NAMALWA (cell line): ENCODE measurements at places on chromosomes 7 and 10.

DNA sequence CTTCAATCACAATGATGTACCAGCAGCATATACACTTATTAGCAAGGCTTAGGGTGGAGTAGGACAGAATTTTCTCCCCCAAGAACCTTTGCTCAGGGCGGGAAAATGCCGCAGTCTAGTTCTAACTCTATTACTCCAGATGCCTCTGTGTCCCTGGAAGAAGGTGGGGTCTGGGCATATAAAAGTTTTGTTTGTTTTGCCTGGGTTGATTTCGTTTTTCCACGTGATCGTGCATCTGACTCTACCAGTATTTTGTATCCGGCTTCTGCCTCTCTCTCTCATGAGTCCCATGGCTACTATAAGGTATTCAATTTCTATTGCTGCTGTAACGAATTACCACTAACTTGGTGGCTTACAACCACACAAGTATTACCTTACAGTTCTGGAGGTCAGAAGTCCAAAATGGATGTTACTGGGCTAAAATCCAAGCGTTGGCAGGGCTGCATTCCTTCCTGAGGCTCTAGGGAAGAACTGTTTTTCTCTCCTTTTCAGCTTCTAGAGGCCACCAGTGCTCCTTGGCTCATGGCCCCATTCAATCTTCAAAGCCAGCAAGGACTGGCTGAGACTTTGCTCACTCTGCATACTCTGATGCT is 181.2 kb upstream of the PRSS58 start:
- DNase-seq, result no peak

DNA sequence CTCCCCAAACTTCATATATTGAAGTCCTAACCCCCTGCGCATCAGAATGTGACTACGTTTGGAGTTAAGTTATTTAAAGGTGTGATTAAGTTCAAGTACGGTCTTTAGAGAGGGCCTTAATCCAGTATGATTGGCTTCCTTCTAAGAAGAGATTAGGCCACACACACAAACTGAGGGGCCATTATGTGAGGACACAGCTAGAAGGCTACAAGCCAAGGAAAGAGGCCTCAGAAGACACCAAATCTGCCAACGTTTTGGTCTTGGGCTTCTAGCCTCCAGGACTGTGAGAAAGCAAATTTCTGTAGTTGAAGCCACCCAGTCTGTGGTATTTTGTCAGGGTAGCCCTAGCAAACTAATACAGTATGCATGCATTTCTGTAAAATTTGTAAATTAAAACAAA is 41.7 kb downstream of the REEP3 start:
- DNase-seq, result no peak

DNA sequence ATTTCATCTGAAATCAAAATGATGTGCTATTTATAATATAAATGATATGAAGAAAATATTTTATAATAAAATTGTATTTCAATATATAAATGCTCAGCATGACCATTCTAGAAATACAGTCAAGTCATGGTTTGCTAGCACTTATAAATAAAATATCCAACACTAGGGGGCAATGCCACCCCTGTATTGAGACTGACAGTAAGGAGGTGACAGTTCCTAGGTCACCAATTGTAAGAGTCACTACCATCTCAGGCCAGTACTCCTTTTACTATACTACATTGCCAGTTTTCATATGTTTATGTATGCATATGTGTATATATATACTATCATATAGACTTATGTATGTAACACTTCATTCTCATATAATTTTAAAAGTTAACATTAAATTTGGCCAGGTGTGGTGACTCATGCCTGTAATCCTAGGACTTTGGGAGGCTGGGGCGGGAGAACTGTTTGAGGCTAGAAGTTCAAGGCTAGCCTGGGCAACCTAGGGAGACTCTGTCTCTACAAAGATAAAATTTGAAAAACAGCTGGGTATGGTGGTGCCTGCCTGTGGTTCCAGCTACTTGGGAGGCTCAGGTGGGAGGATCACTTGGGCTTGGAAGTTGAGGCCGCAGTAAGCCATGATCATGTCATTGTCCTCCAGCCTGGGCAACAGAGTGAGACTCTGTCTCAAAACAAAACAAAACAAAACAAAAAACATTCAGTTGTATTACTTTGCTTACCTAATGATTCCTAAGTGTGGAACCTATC is 2.4 kb upstream of the CNOT4 start:
- peak; percentile 93 for DNase-seq

DNA sequence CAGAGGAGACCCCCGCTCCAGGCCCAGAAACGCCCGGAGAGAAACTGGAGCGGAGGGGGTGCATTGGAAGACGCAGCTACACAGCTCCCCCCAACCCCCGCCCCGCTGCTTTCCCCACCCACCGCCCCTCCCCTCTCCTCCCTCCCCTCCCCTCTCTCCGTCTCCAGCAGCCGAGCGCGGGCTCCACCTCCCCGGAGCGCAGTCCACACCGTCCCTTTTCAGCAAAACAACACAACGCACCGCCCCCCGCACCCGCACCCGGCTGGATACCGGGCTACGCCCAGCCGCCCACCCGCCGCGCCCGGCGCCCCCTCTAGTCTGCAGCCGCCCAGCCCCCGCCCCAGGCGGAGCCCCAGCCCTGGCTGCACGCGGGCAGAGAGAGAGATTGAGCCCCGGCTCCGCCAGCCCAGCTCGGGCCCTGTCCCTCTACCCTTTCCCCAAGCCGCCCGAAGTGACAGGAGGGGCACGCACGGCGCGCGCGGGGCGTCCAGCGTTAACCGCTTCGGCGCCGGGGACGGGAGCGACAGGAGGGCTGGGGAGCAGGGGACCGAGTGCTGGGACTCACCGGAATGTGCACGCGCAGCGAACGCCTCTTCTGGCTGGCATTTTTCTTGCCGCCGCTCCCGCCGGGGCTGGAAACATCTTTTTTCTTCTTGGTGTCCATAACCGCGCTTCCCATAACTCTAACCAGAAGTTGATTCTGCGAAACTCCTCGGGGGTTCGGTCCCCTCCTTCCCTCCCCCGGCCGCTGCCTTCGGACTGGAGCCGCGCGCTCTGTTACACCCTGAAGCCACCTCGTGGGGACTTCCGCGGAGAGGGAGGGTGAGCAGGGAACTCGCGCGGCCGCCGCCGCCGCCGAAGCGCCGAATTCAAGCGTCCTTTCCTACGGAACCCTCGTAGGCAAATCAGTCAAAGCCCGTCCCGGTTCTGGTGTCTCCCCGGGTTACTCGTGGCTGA is 695 bp downstream of the PRKAG2 start:
- no peak for DNase-seq
